ENCODE measurements at places on chromosomes 2 and 18. TPM values are rescaled to one million over a fixed set of nuclear protein-coding genes. Genes with fewer than 3 reads are reported as not detected.

GRCh38 chr2:151437630-151438029 is 27.9 kb downstream of the RIF1 start:
- DNase-seq: no peak

GRCh38 chr2:101736233-101736632 is 38.7 kb downstream of the MAP4K4 start:
- no peak for DNase-seq

- DNase-seq: no peak
Observed at GRCh38 chr2:176280867-176281658, 11.8 kb downstream of the MTX2 start.

- no peak for DNase-seq
Observed at GRCh38 chr2:168825126-168825525, 22.7 kb downstream of the NOSTRIN start.

DNA sequence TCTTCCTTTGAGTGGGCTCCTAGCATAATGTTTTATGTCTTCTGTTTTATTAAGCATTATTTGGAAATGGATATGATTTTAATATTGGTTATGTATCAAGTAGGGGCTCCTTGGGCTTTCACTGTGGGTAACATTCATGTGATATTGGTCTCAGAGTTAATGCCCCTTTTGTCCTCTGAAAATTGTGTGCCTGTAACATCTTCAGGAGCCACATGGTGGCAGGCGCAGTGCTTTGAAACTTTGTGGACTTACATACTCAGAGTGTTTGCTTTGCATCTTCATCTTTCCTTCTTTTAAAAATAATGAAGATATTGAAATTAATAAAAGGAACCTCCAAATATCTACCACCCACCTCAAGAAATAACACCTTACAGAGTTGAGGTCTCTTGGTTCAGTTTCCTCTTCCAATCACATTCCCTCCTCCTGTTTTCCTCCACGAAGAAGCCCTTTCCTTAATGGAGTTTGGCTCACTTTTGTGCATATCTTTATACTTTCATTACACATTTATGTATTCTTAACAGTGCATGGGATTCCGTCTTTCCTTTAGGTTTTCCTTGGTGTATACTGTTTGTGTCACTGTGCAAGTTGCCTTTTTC is 73.5 kb downstream of the LIMS1 start:
- DNase-seq: peak; percentile 71

The SLC9A2 gene
- total RNA-seq: 8.4 TPM

GRCh38 chr2:18454692-18455235 is 105.7 kb downstream of the RDH14 start:
- no peak for DNase-seq

DNA sequence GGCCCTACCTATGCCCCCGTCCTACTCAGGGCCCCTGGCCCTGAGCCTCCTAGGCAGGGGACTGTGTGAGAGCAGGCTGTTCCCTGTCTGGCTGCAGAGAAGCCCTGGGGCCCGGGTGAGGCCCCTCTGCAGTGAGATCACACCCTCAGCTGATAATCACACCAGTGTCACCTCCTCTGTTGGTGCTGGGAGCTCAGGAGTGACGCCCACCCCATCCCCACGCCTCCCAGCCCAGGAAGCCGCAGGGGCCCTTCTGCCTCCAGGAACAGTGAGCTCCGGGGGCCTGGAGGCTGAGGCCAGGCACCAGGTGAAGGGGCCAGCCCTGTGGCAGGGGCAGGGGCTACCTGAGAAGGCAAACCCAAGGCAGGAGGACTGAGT is 20.0 kb downstream of the KCNIP3 start:
- no peak for DNase-seq

The PSMA8 gene
- total RNA-seq: 13.1 TPM

DNA sequence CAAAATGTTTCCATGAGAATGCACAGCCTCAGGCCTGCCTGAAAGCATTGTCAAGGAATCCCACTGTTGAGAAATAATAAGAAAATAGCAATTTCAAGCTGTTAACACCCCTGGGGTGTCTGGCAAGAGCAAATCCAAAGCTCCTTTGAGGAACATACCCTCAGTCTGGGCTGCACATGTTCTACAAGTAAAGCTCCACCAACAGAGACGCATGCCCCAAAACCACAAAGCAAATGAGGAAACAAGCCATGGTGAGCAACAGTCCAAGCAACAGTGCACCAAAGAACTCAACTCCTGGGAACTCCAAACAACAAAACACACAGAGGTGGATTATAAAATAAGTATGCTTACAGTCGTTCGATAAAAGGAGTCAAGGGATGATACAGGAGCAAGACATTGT is 40.3 kb downstream of the CYP27C1 start:
- no peak for DNase-seq

GRCh38 chr18:13403786-13404549 is 185.4 kb downstream of the LDLRAD4 start:
- no peak for DNase-seq

DNA sequence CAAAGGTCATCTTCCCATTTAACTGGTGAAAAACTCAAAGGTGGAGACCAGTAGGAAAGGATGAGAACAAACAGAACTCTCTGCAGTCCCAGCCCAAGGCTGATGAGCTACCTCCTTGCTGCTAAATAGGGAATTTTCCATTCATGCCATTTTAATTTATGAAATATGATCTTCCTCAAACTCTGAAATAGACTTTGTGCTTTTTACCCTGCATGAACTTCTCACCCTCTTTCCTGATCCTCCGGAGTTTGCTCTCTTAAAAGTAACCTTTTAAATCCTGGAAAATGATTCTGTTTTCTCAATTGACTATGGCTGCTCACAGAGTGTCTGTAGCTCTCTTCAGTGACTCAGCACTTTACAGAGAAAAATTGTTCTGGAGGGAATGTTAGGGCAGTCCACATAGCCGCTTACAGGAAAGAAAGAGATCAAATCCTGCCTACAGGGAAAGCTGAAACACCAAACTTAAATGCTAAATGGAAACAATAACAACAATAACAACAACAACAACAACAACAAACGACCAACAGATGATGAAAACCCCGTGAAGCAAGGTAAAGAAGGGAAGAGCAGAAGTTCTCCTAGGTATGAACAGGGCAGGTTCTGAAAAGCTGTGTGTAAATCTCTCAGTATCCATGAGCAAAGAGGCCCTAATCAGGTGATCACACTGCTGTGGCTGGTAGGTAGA is 79.8 kb upstream of the SESTD1 start:
- DNase-seq: no peak

DNA sequence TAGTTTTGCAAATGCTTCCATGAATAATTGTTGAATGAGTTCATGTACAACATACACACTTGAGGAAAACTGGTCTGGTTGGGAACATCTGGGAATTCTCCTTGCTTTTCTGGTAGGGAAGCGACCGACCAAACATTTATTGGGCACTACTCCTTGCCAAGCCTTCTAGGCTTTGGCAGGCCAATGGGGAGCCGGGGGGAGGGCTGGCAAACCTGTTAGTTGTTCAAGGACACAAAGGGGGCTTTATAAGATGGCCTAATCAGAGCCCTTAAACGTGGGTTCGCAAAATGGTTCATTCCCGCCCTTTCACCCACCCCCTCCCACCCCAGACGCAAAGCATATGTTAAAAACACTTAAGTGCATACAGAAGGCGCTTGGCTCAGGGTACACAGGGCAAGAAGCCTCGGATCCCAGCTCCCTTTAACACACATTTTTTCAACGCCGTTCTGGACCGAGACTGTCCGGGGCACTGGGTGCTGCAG is 844 bp upstream of the VSNL1 start:
- DNase-seq: no peak

The MAP3K19 gene
- 9.8 TPM for total RNA-seq

The CPLX4 gene
- total RNA-seq: 0.55 TPM

Measured in testis (tissue), 5 donors.